Heart right ventricle (tissue), 16 donors: ENCODE measurements at places on chromosomes 6 and 20.
A peak's percentile ranks its signal among the peaks of the same experiment; 100 is the strongest.

DNA sequence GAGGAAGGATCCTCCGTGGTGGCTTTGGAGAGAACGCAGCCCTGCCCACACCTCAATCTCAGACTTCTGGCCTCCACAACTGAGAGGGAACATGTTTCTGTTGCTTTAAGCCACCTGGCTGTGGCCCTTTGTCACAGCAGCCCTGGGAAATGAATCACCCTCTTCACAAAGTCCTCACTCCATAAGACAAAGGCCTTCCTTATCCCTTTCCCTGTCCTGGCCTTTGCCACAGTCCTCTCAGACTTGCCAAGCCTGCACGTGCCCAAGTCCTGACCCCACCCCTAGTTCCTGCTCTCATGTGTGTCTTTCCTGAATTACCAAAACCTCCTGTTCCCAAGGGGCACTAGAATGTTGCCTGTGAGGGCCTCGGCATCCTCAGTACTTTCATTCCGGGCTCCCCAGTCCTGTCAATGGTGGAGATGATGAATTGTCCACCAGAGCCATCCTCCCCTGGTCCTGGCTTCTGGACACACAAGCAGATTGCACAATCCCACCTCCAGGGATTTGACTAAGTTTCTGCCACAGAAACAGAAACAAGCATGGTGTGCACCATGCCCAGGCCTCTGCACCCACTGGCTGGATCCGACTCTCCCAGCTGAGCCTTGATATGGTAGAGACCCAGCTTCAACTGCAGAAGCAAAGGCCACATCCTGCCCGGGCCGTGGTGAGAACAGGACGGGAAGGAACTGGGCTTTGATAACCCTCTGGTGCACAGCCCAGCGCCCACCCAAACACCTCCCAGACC lies 232.6 kb upstream of the PDE10A start:
- no peak for DNase-seq

GRCh38 chr6:47152666-47153403 lies 110.7 kb upstream of the ADGRF1 start:
- DNase-seq = no peak

GRCh38 chr20:12112089-12112474 lies 194.4 kb downstream of the BTBD3 start:
- DNase-seq = no peak

DNA sequence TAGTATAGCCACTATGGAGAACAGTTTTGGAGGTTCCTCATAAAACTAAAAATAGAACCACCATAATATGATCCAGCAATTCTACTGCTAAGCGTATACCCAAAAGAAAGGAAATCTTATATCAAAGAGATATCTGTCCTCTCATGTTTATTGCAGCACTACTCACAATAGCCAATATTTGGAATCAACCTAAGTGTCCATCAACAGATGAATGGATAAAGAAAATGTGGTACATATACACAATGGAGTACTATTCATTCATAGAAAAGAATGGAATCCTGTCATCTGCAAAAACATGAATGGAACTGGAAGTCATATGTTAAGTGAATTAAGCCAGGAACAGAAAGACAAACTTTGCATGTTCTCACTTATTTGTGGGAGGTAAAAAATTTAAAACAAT lies 5.7 kb upstream of the CD2AP start:
- no peak for DNase-seq

- no peak for DNase-seq
These were observed 610.6 kb downstream of the HDGFL1 start for GRCh38 chr6:23179994-23180393.

DNA sequence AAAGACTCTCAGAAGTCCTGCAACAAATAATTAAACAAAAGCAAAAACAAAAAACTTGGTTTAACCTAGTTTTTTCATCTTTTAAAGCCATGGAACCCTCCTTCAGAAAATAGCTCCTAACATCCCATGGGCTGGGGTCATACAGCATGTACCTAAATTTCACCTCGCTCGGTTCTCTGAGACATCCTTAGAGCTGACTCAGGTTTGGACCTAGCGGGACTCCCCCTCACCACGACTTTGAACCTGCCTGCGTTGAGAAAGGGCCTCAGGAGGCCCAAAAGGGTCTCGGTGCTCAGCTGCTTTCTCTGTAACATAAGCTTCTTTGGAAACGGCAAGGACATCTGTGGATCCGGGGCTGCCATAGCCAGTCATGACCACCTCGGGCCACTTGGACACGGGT lies 112.8 kb downstream of the NFATC2 start:
- no peak for DNase-seq

DNA sequence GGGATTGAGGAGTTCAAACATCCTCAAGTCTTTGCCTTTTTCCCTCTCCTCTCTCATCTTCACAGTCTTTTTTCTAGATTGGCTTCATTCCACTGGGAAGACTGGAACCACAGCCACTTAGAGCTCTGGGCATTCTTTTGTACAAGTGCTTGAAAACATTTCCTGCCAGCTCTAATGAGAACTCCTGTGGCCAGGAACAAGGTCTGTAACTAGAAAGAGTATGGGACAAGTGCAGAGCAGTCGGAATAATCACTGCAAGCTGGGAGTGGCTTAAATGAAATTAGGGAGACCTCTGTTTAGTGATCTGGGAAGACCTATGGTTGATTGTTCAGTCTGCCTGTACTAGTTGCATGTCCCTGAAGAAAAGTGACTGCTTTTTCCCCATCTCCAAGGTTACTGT lies 41.0 kb upstream of the SMIM8 start:
- no peak for DNase-seq

DNA sequence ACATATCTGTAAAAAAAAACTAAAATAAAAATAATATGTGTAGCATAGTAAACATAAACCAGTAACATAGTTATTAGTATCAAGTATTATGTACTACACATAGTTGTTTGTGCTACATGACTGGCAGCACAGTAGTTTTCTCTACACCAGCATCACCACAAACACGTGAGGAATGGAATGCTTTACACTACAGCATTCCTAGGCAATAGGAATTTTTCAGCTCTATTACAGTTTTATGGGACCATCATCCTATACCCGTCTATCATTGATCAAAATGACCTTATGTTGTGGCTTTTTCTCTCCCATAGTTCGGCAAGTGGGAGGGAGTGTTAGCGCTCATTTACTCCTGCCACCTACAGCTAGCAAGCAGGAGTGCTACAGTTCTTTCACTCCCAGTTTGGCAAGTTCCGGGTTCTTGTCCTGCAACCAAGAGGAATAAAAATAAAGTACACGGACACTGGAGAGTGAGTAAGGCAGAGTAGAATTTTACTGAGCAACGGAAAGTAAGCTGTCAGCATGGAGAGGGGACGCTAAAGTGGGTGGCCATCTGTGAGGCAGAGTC lies 196.8 kb upstream of the HSF2 start:
- DNase-seq = no peak

- no peak for DNase-seq
These were observed 79.6 kb downstream of the CDK19 start for GRCh38 chr6:110735666-110736065.

DNA sequence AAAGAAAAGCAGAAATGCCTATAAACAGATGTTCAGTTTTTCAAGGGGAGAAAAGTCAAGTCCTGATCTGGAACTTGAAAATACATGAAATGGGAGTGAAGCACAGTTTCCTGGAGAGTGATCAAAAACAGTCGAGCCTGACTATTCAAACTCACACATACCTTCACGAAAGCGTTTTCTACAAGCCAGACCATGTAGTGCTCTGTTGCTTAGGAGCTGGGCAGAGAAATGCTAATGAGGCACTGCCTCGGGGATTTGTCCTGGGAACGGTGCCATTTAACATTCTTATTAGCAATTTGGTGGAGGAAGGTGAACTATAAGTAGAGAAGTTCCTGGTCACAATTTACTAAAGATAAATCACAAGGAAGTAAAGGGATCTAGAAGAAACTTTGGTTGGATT lies 5.9 kb downstream of the NHSL1 start:
- DNase-seq = peak; percentile 20

- DNase-seq = no peak
These were observed 11.2 kb upstream of the CDK19 start for GRCh38 chr6:110826236-110827129.

DNA sequence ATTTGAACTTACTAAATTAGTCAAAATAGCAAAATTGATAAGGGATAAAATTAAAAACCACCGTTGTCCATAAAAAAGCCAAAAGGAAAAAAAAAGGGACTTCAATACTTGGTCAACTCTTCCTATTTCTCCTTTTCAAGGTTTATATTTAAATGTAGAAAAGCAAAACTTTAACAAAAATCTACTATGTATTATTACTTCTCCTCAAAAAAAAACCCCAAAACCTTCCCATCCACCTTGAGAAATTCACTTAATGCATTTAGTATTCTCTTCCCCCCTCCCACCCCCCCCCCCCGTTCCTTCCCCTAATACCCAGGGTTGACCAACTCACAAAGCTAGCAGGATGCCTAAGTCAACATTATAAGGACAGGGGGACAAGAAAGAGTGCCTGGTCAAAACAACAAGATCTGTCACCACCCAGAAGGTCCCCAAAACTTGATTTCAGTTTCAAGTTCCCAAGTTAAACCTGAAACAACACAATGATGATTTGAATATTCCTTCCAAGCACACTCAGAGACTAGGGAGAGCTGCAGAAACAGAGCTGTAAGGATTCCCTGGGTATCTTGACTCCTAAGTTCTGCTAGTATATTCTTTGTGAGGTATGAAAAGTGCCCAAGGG lies 14.6 kb downstream of the GMDS start:
- no peak for DNase-seq

- DNase-seq = no peak
These were observed 7.4 kb downstream of the ITPR3 start for GRCh38 chr6:33628401-33628964.

DNA sequence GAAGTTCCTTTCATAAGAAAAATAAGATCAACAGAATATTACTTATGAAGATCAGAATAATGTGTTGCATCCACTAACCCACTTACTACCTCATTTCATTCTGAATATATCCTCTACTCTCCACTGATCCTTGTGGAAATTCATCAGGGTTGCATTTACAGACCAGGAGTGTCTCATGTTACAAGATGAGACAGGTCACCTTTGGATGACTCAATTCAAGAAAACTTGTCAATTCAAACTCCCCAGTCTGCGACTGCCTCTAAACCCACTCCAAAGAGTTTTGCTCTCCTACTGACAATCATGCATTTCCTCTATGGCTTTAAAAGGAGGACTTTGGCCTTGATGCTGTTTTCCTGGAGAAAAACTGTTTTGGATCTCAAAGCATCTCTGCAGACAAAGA lies 68.4 kb downstream of the ID4 start:
- no peak for DNase-seq

DNA sequence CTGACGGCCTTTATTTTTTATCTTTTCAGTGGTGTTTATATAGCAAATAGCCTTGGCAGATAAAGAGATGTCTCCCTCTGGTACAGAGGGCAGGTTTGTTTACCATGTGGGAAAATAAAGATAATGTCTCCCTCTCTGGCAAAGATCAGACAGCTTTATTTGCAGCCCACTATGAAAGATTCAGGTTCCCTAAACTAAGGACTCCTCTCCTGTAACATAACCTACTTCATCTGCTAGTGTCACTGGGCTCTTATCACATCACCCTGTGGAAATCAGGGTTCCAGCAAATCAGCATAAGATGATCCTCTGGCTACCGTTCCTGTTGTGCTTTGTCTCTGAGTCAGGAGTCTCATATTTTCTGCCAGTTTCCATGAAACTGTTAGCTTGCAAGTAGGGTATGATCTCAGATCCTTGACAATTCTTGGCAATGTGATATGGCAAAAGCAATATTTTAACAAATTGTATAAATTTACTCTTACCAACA lies 3.1 kb downstream of the FBXL4 start:
- no peak for DNase-seq

GRCh38 chr20:5135363-5136012 lies 8.7 kb downstream of the CDS2 start:
- no peak for DNase-seq

GRCh38 chr20:58584881-58585752 lies 66.0 kb upstream of the STX16 start:
- DNase-seq = no peak

- DNase-seq = no peak
These were observed 126.9 kb downstream of the SYCP2 start for GRCh38 chr20:59806578-59806975.

DNA sequence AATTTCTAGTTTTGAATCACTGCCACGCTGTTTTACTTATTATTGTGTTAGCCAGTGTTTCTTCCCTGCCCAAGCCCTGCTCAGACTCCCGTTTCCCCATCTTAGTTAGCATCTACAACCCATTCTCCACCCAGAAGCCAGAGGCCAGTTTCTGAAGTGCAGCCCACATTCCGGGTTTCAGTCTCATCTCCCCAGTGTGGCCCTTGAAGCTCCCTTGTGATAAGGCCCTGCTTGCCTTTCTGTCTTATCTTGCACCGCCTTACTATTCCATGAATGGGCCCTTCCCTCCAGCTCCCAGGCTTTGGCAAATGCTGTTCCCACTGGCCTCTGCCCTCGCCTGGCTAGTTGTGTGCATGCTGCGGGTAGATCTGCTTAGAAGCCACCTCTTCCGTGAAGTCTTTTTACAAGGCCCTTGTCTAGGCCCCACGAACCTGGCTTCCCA lies 41.1 kb downstream of the TOX2 start:
- no peak for DNase-seq

GRCh38 chr6:13787137-13787536 lies 27.2 kb downstream of the MCUR1 start:
- no peak for DNase-seq

DNA sequence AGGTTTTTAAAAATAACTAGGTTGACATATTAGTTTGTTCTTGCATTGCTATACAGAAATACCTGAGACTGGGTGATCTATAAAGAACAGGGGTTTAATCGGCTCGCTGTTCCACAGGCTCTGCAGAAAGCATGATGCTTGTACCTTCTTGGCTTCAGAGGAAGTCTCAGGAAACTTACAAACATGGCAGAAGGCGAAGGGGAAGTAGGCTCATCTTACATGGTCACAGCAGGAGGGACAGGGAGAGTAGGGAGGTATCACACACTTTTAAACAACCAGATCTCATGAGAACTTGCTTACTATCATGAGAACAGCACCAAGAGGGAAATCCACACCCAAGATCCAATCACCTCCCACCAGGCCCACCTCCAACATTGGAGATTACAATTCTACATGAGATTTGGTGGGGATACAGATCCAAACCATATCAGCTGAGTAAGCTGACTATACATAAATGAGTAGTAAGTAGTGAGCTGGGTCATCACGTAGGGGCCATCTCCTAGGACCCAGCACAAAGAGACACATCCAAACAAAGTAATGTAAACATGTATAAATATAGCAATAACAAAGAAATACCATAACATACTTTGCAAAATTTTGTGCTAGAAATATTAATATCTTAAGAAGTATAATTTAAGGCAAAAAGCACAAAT lies 31.4 kb upstream of the SIRPG start:
- DNase-seq = no peak

- no peak for DNase-seq
These were observed 97.7 kb downstream of the PSMB1 start for GRCh38 chr6:170455335-170455979.

GRCh38 chr6:56953597-56954402 lies 1.1 kb upstream of the BEND6 start:
- DNase-seq = no peak

DNA sequence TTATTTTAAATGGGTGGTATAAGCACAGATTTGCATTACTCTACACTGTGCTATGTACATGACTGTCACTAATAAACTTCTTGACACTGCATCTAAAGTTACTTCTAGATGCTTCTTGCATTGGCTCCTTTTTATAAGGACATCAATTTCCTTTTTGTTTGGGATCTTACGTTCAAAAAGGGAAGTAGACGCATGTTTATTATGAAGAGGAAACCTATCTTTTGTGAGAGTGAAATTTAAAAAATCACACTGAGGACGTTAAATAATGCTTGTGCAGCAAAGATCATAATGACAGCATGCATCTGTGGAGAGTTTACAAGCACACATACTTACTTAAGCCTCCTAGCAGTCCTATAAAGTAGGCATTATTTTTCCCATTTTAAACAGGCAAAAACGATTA lies 479.5 kb downstream of the CD83 start:
- DNase-seq = no peak
